ENCODE measurements at places on chromosomes 3 and 15.

GRCh38 chr3:123258359-123258758, 56.6 kb downstream of the SEC22A start:
- DNase-seq, result no peak

GRCh38 chr3:148901987-148902791, 37.1 kb downstream of the CPA3 start:
- DNase-seq, result peak; percentile 91

- DNase-seq, result no peak
Measured at GRCh38 chr3:50256978-50257890, 11.7 kb upstream of the SEMA3B start.

- no peak for DNase-seq
Measured at GRCh38 chr3:124592658-124593441, 137.4 kb upstream of the UMPS start.

DNA sequence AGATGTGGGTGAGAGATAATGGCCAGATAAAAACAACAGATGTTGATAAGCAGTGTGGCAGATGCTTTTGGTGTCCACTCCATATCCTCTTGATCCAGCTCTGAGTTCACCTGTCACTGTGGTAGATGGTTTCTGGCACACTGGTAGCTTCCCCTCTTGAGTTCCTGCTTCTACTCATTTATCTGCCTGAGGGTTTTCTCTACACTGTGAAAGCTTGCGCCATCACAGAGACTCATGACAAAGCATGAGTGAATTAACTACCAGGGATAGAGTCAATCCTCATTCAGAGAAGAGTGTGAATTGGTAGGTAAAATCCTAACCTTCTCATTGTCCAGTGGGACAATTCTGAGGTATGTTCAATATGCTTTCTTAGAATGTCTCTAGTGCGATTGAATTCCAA, 50.0 kb upstream of the ARHGEF26 start:
- no peak for DNase-seq

- peak; percentile 70 for DNase-seq
Measured at GRCh38 chr3:119663885-119664284, 3.5 kb upstream of the POPDC2 start.

All from fibroblast of skin of right biceps (primary cell).